ENCODE measurements at places on chromosomes 5 and 9.
A peak's percentile ranks its signal among the peaks of the same experiment; 100 is the strongest.

DNA sequence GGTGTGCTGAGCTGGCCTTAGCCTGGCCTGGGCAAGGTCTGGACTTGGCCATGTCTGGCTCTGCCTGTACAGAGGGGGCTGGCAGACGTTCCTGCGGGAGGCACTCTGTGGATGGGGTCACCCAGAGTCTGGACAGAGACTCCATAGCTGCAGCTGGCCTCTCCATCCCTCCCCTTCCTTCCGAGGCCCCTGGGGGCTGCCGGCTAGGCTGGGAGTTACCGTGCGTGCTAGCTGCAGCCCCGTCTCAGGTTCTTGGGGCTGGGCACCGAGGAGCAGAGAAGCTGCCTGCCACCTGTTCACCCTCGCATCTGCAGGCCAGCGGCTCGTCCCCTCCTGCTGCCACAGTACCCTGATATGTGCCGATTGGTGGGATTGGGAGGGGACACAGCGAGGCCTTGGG, 63.4 kb downstream of the RXRA start:
- DNase-seq: no peak

DNA sequence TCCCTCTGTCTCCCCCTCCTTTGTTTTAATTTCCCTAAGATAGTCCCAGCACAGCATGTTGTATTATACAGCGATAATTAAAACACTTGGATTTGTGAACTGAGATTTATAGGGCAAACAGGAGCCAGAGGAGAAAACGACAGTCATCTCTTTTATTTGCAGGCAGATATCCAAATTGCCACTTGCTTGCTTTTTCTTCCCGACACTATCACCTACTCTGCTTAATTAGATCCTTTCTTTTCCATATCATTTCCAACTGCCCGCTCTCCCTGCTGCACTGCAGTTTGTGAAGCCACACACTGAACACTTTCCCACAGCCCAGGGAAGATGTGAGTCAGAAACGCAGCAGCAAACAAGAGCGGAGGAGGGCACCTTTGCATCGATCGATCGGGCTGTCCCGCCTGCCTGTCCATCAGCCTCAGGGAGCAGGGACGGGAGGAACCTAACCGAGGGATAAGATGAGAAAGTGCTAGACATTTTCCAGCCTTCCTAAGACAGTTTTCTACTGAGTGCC, 35.8 kb upstream of the SPRY4 start:
- no peak for DNase-seq

DNA sequence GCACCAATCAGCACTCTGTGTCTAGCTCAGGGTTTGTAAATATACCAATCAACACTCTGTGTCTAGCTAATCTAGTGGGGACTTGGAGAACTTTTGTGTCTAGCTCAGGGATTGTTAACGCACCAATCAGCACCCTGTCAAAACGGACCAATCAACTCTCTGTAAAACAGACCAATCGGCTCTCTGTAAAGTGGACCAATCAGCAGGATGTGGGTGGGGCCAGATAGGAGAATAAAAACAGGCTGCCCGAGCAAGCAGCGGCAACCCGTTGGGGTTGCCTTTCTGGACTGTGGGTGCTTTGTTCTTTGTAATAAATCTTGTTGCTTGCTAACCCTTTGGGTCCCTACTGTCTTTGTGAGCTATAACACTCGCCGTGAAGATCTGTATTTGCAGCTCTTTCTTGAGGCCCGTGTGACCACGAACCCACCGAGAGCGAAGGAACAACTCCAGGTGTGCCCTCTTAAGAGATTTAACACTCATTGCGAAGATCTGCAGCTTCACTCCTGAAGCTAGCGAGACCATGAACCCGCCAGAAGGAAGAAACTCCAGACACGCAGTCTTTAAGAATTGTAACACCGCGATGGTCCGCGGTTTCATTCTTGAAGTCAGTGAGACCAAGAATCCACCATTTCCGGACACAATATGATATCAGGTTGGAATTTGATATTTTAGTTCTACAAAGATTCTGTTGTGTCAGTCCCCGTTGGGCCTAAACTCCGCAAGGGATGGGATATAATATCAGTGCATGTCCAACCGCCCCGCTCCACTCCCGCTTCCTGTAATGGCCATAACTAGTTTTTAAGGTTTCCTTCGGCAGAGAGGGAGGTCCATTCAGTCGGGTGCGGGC, 740 bp upstream of the TRMT10B start:
- no peak for DNase-seq

GRCh38 chr5:4271193-4271592, 675.6 kb downstream of the IRX1 start:
- no peak for DNase-seq

- no peak for DNase-seq
Measured at GRCh38 chr5:145189746-145190145, 645.4 kb downstream of the PRELID2 start.

- no peak for DNase-seq
Measured at GRCh38 chr9:36940500-36940853, 93.6 kb downstream of the PAX5 start.

DNA sequence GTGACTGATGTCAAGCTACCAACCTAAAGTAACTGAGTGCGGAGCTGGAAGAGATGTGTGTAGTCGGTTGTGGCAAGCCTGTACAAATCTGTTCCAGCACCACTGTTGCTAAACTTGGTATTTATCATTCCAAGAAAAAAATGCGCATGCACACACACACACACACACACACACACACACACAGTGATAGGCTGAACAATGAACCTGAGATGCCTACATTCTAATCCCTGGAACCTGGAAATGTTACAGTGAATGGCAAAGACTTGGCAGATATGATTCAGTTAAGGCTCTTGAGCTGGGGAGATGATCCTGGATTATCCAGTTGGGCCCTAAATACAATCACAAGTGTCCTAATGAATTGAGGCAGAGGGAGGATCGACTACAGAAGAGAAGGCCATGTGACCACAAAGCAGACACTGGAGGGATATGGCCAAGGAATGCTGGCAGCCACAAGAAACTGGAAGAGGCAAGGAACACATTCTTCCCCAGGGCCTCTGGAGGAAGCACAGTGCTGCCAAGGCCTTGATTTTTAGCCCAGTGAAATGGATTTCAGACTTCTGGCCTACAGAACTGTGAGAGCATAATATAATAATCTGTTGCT, 49.7 kb upstream of the LHFPL2 start:
- no peak for DNase-seq

- DNase-seq: no peak
Measured at GRCh38 chr5:163915481-163915961, 410.1 kb downstream of the MAT2B start.

- DNase-seq: no peak
Measured at GRCh38 chr5:41253109-41253508, 39.8 kb upstream of the C6 start.

GRCh38 chr5:57725658-57726504, 243.3 kb upstream of the ACTBL2 start:
- no peak for DNase-seq

DNA sequence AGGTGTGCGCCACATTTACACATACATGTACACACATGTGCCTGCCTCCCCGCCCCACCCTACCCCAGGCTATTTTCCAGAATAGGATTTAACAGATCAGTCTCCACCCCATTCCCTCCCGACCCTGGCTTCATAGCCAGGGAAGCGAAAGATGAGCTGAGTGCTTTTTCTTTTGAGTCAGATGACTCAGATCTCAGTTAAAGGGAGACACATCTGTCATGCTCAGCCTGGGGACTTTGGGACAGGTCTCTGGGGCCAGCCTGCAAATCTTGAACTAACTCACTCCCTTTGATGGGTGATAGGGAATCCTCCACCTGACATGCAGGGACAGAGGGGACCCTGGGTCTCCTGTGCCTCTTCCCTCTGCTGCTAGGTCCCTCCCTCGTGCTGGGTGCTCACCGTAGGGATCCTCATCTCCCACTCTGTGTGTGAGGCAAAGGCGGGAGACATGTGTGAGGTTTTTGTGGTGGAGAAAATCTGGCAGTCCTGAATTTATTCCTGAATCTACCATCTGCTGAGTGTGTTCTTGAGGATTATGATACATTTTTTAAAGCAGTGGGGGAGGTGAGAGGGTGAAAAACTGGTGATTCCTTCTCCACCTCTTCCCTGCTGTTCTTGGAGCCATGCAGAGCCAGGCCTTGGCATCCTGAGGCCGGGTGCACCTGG, 37.7 kb downstream of the NEUROG1 start:
- no peak for DNase-seq

GRCh38 chr9:90927496-90927895, 125.9 kb downstream of the SYK start:
- DNase-seq: no peak

- no peak for DNase-seq
Measured at GRCh38 chr5:55603922-55604321, 69.2 kb upstream of the PLPP1 start.

DNA sequence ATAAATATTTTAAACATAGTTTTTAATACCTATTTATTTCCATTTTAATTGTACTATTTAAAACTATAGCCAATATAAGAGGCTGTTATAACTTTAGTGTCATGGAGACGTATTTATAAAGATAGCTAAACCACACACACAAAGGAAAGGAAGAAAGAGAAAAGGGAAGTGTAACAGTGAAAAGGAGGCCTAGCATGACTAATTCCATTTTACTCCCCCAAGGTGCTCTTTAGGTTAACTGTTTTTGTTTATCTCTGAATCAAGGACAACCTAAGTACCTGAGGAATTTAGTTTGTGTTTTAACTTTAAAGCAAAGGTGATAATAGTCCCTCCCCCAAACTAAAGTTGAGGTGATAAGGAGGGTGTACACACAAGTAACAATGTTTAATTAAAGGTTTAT, 1188.9 kb upstream of the C9orf72 start:
- no peak for DNase-seq

GRCh38 chr5:74093561-74093960, 467.6 kb downstream of the ARHGEF28 start:
- no peak for DNase-seq

GRCh38 chr5:93585041-93585766, 2.2 kb downstream of the NR2F1 start:
- no peak for DNase-seq

- no peak for DNase-seq
Measured at GRCh38 chr5:112064956-112065355, 308.0 kb upstream of the NREP start.

- DNase-seq: no peak
Measured at GRCh38 chr5:119397518-119398380, 41.9 kb downstream of the TNFAIP8 start.

DNA sequence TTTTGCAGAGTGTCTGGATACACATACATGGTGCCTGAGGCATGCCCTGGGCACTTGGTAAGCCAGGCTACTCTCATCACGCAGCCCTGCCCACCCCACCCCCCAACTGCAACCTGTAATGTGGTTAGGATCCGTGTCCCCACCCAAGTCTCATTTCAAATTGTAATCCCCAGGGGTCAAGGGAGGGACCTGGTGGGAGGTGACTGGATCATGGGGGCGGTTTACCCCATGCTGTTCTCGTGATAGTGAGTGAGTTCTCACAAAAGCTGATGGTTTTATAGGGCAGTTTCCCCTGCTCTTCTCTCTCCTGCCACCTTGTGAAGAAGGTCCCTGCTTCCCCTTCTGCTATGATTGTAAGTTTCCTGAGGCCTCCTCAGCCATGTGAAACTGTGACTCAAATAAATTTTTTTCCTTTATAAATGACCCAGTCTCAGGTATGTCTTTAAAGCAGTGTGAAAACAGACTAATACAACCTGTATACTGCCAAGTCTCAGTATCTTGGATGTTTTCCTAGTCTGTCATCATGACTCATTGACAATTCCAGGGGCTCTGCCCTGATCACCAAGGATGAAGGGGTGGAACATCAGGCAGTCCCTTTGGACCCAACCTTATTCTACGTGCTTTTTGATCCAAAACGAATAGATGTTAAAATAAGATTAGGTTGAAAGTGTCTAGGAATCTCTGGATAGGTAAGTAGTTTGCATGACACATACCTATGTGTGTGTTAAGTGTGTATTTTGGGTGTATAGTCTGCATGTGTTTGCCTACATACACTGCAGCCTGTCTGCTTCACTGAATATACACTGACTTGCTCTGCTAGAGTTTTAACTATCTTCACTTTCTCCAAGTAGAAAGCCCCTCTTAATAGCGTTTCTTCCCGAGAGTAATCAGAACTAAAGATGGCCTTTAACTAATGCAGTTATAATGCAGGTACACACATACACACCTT, 293.8 kb downstream of the SLIT3 start:
- no peak for DNase-seq

- DNase-seq: no peak
Measured at GRCh38 chr5:96279801-96280542, 153.1 kb downstream of the PCSK1 start.

- DNase-seq: no peak
Measured at GRCh38 chr5:158451993-158452672, 593.2 kb upstream of the CLINT1 start.

- peak; percentile 19 for DNase-seq
Measured at GRCh38 chr9:127803507-127804352, 1.0 kb downstream of the FPGS start.

DNA sequence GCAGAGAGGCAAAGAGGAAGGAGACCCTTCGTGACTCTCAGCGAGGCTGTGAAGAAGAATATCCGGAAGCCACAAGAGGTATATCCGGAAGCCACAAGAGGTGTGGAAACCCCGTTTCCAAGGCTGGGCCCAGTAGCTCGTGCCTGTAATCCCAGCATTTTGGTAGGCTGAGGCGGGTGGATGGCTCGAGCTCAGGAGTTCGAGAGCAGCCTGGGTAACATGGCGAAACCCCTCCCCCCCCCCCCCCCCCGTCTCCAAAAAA, 612 bp upstream of the BBLN start:
- DNase-seq: peak; percentile 71

DNA sequence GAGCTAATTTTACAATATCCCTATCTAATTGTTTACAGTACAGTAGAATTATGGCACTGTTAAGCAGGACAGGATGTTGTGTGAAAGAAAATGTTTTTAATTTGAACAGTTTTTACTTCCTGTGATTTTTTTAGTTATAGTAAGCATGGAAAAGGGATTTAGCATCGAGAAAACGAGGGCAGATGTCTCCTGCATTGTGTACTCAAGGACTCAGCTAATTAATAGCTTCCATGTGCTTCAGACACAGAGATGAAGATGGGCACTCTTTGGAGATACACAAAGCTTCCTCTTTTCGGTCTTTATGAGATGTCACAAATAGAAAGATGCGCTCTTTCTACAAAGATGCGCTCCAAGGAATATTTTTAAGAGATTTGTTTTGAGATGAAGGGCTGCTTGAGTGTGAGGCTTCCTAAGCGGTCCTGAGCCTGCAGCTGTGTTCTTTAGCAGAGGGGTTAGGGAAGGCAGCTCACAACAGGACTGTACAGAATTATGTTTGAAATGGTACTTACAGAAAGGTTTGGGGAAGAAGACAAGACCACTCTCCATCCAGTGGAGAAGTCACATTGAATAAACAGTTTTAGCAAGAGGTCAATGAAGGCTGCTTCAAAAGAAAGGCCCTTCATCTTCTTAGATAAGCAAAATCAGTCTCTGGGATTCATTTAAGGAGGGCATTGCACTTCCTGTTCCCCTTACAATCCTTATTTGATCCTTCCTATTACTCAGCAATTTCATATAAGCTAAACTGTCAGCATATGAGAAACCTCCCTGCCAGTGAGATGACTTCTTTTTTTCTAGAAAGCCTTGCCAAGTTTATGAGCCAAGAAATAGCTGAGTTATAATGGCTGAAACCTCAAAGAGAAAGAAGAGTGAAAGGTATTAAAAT, 311.5 kb downstream of the EFNA5 start:
- no peak for DNase-seq
